ENCODE measurements at places on chromosomes 2 and 18.

DNA sequence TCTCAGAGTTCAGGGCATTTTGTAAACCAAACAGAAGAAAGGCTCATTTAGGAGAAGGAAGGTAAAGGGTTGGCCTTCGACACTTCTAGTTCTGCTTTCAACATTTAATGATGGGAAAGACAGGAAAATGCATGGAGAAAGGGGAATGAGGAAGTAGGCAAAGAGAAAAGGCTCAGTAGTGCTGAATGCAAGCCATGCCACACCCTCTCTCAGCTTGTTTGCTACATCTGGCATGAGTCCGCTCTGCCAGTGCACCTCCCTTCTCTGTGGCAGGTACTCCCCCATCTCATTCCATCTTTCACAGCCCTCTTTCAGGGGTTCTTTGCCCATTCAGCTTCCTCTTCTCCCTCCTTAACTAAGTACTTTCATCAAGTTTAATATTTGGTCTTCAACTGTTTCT, 120.9 kb upstream of the ITGB6 start:
- no peak for DNase-seq

DNA sequence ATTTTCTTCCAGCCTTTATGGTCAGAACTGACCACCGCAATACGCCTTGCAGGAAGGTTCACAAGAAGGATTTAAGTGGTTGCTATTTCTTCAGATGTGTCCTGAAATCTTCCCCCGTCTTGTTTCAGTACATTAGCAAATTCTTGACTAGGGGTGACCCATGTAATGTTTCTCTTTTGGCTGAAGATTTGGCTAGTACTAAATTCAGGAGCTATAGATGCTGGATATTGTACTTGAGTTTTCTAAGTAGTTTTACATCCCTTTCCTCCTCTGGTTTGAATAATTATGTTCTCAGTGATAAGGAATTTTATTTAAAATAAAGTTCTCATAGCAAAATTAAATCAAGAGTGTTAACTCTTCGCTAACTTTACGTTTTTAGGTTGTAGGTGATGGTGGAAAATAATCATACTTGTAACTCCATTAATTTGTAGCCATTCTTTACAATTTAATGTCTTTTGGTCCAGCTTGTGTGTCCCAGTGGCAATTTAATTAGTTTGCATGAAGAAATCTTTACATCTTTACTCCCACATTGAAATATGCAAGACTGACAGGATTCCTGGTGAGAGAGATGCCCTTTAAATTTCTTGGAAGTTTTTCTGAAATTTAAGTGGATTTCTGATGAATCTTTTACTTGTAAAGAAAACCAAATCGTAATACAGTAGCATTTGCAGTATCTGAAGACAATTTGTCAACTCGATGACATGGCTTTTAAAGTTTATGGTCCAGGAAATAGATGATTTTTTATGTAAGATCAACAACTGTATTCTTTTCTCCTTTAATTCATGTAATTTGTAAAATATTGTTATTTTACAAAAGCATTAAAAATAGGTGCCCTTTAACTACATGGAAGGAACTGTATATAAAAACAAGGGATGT, 2.8 kb downstream of the PHLPP1 start:
- no peak for DNase-seq

GRCh38 chr2:169221745-169222369, 140.5 kb downstream of the LRP2 start:
- peak; percentile 32 for DNase-seq

DNA sequence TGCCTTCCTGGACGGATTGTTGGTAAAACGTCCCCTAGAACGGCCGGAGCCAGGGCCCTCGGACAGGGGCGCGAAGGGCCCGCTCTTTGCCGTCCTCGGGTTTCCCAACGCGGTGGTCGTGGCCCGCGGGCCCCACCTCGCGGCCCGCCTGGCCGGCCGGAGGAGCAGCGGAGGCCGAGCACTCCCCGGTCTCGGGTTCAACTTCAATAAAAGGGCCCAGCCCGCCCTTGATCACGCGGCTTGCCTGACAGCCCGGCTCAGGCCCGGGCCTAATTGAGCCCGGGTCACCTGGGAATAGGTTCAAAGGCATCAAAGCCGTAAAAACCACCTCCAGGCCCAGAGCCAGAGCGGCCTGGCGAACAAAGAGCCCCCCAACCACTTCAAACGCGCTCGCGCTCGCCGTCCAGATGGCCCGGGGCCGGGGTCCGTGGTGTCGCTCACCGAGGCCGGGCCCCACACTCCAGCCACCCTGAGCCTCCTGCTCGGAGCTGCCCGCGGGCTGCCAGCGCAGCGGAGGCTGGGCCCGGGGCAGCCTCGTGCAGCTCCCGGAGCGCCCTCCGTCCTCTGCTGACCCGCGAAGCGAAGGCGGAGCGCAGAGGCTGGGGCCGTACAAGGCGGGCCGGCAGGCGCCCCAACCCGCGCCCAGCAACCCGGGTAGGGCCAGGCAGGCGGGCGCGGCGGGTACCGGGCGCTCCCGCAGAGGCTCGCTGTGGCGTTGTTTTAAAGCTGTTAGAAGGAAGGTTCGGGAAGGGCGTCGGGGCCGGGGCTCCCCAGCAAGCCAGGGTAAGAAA, 1.1 kb upstream of the TWIST2 start:
- no peak for DNase-seq

DNA sequence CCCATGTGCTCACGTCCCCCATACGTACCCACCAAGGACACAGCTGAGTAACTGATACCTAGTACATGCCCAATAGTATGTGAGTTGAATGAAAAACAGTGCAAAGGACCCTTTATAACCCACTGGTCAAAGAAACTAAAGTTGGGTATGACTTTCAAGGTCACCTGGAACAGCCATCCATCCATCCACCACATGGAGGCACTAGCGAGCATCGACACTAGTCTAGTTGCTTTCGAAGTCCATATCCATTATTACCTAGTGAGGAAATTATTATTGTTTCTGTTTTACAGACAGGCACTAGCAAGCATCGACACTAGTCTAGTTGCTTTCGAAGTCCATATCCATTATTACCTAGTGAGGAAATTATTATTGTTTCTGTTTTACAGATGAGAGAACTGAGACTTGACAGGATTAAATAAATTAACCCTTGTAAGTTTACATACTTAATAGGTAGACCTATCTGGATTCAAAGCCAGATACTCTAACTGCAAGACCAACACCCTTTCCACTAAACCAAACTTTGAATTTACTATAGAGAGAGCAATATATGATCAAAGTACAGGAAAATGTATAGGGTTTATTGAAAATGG, 233.7 kb downstream of the METTL4 start:
- DNase-seq: peak; percentile 30

DNA sequence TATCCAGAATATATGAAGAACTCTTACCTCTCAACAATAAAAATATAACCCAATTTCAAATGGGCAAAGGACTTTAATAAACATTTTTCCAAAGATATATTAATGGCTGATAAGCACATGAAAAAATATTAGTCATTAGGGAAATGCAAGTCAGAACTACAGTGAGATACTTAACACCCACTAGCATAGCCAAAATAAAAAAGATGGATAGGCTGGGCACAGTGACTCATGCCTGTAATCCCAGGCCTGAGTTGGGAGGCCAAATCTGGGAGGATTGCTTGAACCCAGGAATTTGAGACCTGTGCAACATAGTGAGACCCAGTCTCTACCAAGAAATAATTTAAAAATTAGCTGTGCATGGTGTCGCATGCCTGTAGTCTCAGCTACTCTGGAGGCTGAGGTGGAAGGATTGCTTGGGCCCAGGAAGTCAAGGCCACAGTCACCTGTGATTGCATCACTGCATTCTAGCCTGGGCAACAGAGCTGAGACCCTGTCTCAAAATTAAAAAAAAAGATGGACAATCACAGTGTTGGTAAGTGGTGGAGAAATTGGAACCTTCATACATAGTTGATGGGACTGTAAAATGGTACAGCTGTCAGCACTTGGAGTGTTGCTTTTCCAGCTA, 25.1 kb downstream of the MARCHF7 start:
- no peak for DNase-seq

DNA sequence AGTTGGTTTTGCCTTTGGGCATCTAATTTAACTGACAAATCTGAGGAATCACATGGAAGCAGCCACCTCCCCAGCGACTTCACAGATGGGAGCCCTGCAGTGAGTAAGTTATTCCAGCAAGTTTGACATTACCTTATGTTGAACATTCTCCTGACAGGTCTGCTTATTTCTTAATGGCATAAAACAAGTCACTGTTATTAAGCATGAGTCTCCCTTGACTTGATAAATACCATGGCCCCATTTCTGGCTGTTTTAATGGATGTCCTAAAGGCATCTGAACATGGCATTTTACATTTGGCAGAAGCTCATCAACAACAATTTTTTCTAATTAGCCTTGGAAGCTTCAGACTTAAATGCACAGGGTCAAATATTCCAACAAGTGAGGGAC, 92.6 kb upstream of the CREB1 start:
- DNase-seq: no peak

- no peak for DNase-seq
These were observed 24.6 kb downstream of the KCNE4 start for GRCh38 chr2:223076573-223076972.
